M059J (cell line): ENCODE measurements at places on chromosomes 16 and 17. TPM values are rescaled to one million over a fixed set of nuclear protein-coding genes. Genes with fewer than 3 reads are reported as not detected.

Gene RSPRY1
- total RNA-seq = 27.8 and 34.9 TPM in 2 replicates

Gene KIF2B
- total RNA-seq = not detected in 2 replicates

- peak; percentile 56 for DNase-seq
Measured at GRCh38 chr17:17351901-17352781, 49.0 kb downstream of the NT5M start.

DNA sequence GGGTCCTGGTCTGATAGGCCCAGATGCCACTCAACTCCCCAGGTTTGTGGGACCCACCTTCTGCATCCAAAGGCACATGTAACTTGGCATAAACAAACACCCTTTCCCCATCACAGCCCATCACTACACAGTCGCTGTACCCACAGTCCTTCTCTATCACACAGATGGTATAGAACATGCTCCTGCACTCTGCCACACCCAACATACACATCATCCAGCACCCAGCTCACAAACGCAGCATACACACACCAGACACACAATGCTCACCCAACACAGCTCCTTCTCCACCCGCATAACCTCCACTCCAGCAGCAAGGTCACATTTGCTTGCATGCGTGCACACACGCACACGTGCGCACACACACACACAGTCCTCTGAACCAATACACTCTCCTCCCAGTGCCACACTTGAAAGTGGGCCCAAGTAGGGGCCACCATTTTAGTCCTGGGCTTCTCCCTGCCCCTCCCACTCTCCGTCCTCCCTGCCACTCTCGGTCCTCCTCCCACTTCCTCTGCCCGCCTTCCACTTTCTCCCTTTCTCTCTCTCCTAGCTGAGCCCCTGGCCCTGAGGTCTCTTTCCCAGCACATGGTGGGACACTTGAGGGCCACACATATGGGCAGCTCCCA is 8.5 kb upstream of the TMEM92 start:
- no peak for DNase-seq

Gene PRCD
- total RNA-seq = 0.02 and 1.4 TPM in 2 replicates

GRCh38 chr16:54503011-54503855 is 216.6 kb upstream of the IRX3 start:
- DNase-seq = no peak

DNA sequence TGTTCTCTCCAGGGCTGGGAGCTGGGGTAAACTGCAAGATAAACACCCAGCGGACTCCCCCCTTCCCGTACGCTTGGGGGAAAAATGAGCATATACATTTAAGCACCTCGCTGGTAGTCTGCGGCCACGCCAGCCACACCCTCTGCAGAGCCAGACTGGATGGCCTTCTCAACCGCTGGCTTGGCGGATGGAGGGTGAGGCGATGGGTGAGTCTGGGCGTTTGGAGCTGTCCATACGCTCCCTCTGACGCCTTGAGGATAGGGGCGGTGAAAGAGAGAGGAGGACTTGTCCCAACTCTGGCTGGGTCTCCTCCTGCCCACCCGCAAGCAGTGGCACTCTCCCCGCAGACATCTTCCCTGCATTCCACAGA is 1.0 kb downstream of the ITGA3 start:
- DNase-seq = peak; percentile 62

- DNase-seq = no peak
Measured at GRCh38 chr16:68696514-68696913, 40.6 kb upstream of the CDH1 start.

Gene ABCC12
- 0.02 TPM in 1 of 2 replicates, not detected in the other for total RNA-seq

Gene TBC1D3E
- total RNA-seq = not detected in 2 replicates

GRCh38 chr16:50308237-50308965 is 42.0 kb downstream of the ADCY7 start:
- DNase-seq = no peak

Gene SLC5A10
- 0.27 TPM in 1 of 2 replicates, not detected in the other for total RNA-seq

Gene CDH3
- 3.1 and 3.9 TPM in 2 replicates for total RNA-seq

GRCh38 chr17:58305626-58306025 is 23.0 kb downstream of the TSPOAP1 start:
- DNase-seq = no peak

DNA sequence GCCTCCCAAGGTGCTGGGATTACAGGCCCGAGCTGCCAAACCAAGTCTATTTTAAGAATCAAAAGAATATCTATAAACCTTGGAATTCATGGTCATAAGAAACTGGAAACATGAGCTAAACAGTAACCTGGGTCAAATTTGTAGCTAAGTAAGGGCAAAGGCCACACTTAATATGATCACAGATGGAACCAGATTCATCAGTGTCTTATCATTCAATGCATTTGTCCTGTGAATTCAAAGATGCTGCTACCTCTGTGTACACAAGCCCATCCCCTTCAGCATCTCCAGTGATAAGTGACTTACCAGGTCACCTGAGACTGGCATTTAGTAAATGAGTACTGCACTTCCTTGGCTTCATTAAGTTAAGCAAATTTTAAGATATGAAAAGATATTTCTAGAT is 108.1 kb downstream of the SSH2 start:
- no peak for DNase-seq

GRCh38 chr17:80454557-80455335 is 21.7 kb downstream of the NPTX1 start:
- peak; percentile 93 for DNase-seq

Gene ZFPM1
- 0.10 and 1.9 TPM in 2 replicates for total RNA-seq

DNA sequence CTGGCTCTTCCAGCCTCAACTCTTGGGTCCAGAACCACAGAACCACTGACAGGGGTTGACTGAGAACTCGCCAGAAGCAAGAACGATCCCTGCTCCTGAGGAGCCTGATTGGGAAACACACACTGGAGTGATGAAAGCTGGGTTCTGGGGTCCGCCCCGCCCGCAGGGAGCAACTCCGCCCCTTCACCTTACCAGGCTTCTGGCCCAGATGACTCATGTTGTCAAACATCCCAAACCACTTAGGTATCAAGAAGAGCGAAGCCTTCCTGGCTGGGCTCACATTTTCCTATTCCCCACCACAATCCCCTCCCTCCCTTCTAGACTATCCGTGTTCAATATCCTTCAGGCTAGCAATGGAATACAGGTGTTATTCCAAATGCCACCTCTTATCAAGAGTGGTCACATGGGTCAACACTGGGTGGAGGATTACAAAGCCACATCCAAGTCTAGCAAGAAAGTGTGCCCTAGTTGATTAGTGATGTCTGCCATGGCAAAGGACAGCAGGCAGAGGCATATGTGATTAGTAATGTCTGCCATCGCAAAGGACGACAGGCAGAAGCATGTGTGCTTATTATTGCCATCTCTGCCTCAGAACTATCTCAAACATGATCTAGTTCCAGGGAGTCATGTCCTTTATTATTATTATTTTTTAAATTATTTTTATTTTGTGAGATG is 70.5 kb downstream of the TIMM22 start:
- DNase-seq = peak; percentile 27

Gene KLHDC4
- total RNA-seq = 7.9 and 14.7 TPM in 2 replicates

Gene KRTAP1-1
- total RNA-seq = not detected in 2 replicates

- peak; percentile 69 for DNase-seq
Measured at GRCh38 chr17:3935140-3935542, 18.9 kb upstream of the P2RX1 start.

Gene GCGR
- total RNA-seq = not detected in 2 replicates

DNA sequence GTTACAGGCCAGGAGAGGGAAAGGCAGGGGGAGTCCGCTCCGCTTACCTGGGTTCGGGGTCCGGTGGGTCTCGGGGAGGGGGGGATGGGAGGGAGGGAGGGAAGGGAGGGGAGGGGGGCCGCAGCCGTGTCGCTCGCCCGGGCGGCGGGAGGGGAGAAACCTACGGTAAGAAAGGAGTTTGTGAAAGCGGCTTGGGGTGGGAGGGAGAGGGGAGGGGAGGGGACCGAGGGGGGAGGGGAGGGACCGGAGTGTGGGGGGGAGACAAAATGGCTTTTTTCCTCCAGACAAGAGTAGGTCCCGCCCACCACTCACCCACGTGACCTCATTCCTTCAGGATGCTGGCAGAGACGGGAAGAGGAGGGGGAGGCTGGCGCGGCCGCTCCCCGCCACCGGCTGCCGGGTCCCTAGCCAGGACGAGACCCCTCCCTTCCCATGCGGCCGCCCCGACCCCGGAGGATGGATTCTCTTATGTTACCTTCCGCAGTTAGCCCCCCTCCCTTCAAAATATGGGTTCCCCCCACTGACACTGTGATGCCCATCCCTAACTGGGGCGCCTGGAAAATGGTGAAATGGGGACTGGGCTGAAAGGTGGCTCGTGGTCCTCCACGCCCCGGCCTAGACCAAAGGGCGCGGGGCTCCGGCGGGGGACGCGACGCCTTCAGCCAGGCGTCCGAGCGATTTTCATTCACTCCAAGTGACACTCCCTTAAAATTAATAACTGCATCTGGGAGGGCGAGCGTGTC is at the start of gene PCGF2:
TSS of gene PCGF2 (minus strand) at position 188 of the 743 bp plus-strand sequence. CDS start 7,934 bp downstream, outside the sequence.
- peak; percentile 88 for DNase-seq

- no peak for DNase-seq
Measured at GRCh38 chr16:533391-534123, 6.0 kb downstream of the CAPN15 start.

DNA sequence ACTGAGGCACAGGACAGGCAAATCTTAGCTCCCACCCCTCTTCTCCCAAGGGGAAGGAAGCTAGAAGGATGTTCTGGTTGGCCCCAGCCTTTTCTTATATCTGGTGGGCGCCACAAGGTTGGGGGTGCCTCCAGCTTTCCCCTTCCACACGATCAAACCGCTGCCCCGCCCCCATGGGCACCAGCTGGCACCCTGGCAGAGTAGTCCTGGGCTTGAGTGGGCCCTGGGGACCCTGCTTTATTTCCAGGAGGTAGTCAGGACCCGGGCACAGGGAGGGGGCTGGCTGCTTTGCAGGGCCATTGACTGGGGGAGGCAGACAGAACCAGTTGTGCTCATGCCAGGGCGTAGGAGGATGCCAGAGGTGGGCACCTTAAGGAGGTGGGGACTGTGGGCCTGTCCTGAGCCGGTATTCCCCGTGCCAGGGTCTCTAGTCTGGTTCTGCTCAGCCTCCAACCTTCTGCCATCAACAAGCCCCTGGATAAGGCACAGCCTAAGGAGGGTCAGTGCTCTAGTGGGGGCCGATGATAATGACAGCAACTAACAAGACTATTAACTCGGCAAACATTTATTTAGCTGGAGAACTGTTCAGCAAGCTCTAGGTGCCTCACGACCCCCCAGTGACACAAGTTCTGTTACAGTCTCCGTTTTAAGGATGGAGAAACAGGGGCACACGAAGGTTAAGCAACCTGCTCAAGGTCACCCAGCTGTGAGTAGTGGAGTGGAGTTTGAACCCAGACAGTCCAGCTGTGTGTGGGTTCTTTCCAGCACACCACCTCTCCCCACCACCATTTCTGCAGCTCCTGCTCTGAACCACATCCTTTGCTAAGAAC is 7.6 kb upstream of the PPP1R1B start:
- DNase-seq = no peak

- no peak for DNase-seq
Measured at GRCh38 chr17:73342541-73343167, 30.9 kb upstream of the CDC42EP4 start.

- no peak for DNase-seq
Measured at GRCh38 chr17:6787081-6787693, 11.2 kb downstream of the FBXO39 start.

DNA sequence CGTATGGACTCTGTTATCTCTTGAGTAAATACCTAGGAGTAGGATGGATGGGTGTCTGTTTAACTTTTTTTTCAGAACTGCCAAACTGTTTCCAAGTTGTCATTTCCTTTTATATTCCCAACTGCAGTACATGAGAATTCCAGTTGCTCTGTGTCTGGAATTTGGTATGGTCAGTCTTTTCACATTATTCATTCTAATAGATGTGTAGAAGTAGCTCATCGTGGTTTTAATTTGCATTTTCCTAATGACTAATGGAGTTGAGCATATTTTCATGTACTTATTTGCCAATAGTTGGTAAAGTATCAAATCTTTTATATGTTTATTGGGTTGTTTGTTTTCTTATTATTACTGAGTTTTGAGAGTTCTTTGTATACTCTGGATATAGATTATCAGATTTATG is 27.0 kb downstream of the MRTFB start:
- peak; percentile 43 for DNase-seq

DNA sequence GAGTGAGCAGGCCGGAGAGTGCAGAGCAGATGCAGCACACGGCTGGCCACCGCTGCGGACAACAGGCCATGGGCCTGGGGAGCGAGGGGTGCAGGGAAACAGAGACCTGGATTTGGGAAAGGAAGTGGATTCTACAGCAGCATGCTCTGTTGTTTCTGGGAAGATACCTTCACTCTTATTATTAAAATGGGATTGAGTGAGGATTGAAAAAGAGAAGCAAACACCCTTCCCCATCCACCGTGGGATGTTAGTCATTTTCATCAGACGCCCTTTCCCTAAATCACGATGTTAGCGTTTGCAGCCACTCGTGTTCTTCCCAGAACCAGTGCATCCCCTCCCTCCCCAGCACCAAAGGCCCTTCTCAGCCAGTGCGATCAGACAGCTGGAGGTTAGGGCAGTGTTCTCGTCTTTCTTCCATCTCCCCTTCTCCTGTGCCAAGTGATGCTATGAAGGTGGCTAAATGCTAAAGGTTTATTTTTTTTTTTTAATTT is 196.5 kb upstream of the CHMP6 start:
- DNase-seq = no peak

DNA sequence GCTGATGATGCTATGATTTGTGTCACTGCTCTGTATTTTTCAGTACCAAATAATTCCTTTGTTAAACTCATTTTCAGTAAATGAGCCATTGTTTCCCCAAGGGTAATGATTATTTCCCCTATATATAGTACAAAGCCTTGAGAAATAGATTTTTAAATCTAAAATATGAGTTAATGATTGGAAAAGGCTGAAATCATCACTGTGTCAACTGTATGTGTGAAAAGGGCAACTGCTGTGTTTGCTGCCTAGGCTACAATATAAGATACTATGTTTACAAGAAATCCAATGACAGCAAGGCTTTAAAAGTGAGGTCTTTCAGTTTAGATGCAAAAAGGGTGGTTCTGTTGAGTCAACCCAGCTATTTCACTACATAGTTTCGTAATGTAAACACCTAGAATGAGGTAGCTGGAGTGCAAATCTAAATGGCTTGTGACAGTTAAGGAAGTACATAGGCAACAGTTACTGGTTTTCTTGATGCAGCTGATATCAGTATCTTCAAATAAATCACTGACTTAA is 15.3 kb downstream of the NLK start:
- peak; percentile 56 for DNase-seq

DNA sequence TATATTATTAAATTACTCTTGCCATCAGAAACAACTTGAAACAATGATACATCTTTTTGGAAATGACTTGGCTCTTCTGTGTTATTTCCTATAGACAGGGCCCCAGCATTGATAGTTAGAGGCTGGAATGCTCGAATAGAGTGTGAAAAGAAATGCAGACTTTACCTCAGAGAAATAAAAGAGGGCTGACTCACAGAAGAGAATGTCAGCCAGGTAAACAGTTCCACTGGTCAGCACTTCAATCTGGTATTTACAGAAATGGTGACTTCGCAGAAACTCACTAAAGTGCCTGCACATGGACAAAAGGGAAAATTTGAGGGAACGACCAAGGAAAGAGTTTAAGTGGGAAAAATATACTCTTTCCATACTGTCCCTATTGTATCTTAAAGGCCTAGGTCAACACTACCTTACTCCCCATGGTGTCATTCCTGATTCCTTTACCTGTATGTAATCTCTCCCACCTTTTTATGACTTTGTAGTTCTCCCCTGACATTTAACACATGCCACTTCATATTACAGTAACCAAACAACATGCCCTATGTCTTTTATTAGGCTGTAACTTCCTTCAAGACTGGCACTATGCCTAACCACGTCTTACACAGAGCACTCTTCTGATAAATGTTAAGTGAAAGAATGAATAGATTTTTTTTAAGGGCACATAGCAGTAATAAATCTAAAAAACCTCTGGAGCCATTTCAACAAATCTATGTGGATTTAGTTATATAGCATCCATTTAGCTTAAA is 36.7 kb downstream of the AKAP10 start:
- peak; percentile 80 for DNase-seq

- DNase-seq = no peak
Measured at GRCh38 chr17:261635-262034, 80.2 kb upstream of the DOC2B start.
